Kidney epithelial cell (primary cell): ENCODE measurements at places on chromosomes 4 and X.

DNA sequence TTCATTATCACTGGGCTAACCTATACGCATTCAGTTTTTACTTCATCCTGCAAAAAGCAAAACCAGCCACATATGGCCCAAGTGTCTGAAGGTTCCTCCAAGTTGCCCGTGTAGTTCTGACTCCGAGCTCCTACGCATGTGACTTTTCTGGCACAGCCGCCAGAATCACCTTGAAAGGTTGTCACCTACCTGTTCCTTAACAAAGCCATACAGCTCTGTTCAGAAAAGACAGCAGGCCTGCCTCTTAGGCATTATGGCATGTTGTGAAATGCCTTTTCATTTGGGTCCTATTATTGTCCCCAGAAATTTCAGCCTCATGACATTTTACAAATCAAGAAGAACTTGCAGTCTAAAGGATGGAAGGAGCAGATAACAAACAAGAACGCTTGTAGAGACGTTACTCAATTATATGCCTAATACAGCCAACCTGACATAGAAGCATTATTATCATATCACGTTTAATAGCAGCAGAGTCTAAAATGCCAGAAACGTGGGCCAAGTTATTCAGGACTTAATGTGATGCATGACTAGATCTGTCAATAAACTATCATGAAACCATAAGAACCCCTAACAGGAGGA lies 118.5 kb downstream of the RBM47 start:
- no peak for DNase-seq

DNA sequence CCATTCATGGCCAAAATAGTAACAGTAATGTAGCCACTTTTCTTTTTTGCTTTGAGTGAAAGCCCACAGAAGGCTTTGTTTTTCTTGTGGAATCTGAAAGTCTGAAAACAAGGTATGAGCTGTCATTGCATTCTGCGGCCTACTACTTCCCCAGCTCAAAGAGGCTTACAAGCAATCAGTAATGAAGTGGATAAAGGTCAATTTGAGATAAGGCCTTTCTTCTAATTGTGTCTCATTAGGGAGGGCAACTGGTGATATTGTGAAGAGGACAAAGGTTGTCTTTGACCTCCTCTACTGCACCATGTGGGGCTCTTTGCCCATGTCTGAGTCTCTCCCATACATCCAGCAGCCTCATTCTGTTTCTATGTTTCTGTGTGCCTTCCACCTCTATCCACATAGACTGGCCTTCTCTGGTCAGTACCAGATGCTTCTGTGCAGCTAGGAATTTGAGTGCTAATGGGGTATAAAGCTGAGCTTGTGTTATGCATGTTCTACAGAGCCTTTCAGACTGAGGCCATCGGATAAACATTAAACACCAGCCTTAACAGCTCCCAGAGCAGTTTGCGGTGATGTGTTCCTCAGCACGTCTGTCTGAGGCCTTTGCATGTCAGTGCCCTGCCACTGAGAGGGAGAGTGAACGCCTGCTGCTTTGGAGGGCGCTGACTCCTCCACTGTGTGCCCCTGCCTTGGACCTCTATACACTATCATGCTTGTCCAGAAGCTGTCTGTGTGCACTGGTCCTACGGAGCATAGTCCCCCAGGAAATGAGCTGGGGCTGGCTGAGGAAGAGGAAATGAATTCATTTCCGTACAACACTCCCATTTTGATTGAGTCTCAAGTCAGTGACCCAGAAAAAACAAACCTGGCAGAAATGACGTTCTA lies 80.2 kb downstream of the SH2D1A start:
- no peak for DNase-seq

- DNase-seq = no peak
Observed at GRCh38 chr4:102007959-102008425, 217.5 kb downstream of the BANK1 start.

- DNase-seq = no peak
Observed at GRCh38 chrX:72478351-72478750, 94.3 kb downstream of the HDAC8 start.

- DNase-seq = no peak
Observed at GRCh38 chr4:42786350-42787078, 106.0 kb upstream of the GRXCR1 start.

GRCh38 chr4:154985673-154986072 lies 204.6 kb downstream of the RBM46 start:
- DNase-seq = no peak
